T-cell (primary cell): ENCODE measurements at places on chromosomes 1 and 21. TPM values are rescaled to one million over a fixed set of nuclear protein-coding genes. Genes with fewer than 3 reads are reported as not detected.

DNA sequence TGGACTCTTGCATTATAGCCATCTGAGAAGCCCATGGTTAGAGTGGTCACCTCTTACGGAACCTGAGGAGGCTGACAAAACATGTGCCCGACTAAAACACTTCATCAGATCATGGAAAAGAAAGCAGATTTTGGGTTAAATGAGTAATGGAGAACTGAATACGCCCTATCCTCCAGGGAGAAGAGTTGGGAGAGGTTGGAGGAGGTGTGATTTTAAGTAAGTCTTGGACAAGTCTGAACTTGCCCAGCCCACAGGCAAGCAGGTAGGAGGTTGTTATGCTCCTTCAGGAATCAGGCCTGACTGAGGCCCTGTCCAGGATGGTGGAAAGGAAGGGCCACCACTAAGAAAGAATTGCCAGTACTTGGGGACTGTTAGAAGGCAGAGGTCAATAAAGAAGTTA lies 255.8 kb downstream of the TGFB2 start:
- DNase-seq = no peak

GRCh38 chr1:37605061-37605650 lies 9.4 kb upstream of the GNL2 start:
- no peak for DNase-seq

Gene OR10J1
- not detected for total RNA-seq

Gene SPRR5
- total RNA-seq = not detected

- peak; percentile 69 for DNase-seq
These were observed 19.5 kb downstream of the STK40 start for GRCh38 chr1:36366091-36366661.

Gene HUNK
- 0.22 TPM for total RNA-seq
